ENCODE measurements at places on chromosomes 2 and 18.

DNA sequence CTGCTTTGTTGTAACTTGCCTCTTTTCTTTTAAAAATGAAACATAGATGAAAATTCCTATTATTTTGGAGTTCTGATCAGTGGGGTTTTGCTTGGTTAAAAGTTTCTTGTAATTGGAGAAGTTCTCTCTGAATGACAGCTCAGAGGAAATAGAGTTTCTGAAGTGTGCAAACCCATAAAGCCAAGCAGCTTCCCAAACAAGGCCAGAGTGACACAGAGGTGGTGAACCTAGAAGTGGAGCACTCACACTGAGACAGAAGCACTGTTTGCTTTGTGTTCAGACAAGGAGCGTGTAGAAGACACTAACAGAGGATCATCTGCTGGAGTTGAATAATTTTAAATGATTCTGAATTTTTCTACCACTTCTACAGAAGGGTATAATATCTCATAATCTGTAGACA, 49.2 kb downstream of the FBXO48 start:
- no peak overlapping the region for H3K27ac ChIP-seq
- H3K4me3 ChIP-seq, result no peak overlapping the region
- no peaks in the 10 kb centered on the region for H3K27me3 ChIP-seq

DNA sequence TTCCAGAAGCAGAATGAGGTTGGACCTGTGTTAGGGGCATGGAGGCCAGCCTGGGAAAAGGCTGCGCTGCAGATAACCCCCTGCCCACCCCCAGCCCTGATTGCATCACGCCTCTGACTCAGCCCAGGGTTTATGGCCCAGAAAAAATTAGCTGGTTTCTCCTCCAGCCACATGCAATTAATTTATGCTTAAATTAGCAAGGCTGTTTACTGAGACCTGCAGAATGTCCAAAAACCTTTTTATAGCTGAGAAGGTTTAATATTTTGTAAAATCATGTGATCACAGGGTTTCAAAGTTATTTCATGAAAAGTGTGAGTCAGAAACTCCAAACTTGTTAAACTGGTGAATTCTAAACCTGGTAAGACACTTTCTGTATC, 123.1 kb upstream of the HDAC4 start:
- no peaks in the 10 kb centered on the region for H3K36me3 ChIP-seq
- DNase-seq, result no peak
- no peak overlapping the region for H3K27ac ChIP-seq

- no peak overlapping the region for H3K4me3 ChIP-seq
- no peaks in the 10 kb centered on the region for H3K4me1 ChIP-seq
- H3K27ac ChIP-seq, result no peak overlapping the region
These were observed 994.0 kb downstream of the TSN start for GRCh38 chr2:122749405-122749804.

DNA sequence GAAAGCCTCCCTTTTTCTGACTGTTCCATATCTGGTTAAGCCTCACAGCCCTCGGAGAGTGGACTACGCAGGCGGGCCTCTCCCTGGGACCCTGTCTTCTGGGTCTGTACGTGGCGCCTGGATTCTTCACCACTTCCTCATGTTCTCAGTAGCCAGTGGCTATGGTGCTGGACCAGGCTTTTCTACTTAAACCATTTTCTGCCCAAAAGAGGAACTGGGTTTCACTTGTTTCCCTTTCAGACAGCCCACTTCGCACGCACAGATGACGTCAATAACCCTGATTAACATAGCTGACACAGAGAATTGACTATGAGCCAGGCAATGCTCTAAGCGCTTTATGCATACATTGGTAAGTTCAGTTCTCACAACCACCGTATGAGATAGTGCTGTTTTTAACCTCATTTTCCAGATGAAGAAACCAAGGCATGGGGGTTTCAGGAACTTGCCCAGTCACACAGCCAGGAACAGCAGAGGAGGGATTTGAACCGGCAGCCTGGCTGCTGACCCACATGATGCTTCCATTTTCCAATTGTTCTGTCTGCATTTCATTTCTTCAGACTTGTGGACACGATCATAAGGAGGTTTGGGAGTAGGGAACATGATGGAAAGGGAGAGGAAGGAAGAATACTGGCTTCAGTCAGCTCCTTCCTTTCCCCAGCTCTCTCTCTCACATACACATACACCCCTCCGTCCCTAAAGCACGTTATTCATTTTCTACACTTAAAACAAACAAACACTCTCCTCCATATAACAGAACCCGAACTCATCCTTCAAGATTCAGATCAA, 41.7 kb downstream of the MYOM1 start:
- no peaks in the 10 kb centered on the region for H3K36me3 ChIP-seq
- H3K27ac ChIP-seq, result peak overlapping the region; percentile 97
- DNase-seq, result peak; percentile 98
- H3K4me1 ChIP-seq, result peaks cover 50% of the 10 kb centered on the region
- H3K27me3 ChIP-seq, result no peaks in the 10 kb centered on the region

Measured in GM12878 (cell line).